Activated CD8-positive, alpha-beta T cell treated with anti-CD3 and anti-CD28 coated beads for 36 hours (primary cell): ENCODE measurements at places on chromosomes 5 and 9.

GRCh38 chr5:65790371-65791163 lies 68.6 kb downstream of the NLN start:
- peak; percentile 64 for DNase-seq

DNA sequence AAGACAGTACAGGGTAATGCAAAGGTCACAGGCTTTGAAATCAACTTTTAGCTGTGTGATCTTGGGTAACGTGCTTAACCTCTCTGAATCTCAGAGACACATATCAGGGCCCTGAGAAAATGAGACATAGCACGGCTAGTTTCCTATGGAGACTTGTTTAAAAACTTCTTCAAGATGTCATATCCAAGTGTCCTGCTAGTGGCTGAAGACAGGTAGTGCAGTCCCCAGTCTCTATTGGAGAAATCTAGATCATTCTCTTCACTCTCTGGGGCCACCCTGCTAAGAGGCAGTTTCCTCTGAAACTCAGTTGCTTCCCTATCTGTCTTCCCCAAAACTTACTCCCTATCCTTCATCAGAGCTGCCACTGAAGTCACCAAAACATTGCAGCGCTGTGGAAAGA lies 30.3 kb upstream of the GRXCR2 start:
- no peak for DNase-seq

DNA sequence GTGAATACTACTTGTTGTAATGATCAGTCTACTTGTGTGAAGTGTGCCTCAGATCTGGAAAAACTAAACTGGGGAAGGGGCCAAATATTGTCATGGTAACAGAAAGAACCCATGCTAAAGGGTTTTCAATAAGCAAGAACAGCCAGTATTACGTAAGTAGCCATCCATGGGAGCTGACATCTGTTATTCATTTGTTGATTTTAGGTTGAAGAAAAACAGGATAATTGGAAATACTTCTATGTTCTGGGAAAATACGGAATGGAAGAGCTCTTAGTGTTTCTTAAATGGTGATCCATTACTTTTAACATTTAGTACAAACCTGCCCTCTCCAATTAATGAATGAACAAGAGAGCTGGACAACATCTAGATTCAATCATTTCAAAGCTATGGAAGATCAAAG lies 485.8 kb downstream of the NTRK2 start:
- DNase-seq = no peak

GRCh38 chr5:9954869-9955268 lies 294.8 kb downstream of the ATPSCKMT start:
- DNase-seq = no peak

DNA sequence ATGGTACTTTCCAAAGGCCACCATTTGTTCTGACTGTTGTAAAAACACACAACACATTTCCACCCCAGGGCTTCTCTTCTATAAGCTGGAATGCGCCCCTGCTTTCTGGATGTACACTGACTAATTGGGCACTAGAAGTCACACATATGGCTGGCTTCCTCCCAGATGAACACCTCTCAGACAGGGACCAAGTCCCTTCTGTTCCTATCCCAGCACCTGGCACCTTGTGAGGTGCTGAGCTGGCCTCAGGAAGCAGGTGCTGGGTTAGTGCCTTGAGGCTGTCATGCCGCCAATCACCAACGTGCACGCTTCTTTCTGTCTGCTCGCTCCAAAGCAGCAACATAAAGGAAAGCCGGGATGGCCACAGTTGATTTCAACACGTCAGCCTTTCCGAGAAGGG lies 93.2 kb downstream of the FSTL4 start:
- no peak for DNase-seq

DNA sequence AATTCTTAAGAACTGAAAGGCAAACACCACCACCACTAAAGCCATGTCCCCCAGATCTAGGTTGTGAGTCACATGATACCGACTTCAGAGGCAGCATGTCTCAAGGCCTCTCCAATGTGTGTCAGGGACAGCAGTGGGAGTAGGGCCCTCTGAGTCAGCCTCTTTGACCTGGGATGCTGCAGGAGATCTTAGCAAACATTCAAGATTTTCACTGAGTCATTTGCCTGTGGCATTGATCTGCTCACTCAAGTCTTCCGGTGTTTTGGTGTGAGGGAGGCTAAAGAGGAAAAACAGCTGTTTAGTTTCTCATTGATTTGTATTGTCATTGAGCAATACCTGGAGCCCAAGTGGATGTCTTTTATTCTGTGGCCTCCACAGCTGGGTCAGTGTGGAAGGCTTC lies 36.1 kb downstream of the TMC1 start:
- peak; percentile 65 for DNase-seq

DNA sequence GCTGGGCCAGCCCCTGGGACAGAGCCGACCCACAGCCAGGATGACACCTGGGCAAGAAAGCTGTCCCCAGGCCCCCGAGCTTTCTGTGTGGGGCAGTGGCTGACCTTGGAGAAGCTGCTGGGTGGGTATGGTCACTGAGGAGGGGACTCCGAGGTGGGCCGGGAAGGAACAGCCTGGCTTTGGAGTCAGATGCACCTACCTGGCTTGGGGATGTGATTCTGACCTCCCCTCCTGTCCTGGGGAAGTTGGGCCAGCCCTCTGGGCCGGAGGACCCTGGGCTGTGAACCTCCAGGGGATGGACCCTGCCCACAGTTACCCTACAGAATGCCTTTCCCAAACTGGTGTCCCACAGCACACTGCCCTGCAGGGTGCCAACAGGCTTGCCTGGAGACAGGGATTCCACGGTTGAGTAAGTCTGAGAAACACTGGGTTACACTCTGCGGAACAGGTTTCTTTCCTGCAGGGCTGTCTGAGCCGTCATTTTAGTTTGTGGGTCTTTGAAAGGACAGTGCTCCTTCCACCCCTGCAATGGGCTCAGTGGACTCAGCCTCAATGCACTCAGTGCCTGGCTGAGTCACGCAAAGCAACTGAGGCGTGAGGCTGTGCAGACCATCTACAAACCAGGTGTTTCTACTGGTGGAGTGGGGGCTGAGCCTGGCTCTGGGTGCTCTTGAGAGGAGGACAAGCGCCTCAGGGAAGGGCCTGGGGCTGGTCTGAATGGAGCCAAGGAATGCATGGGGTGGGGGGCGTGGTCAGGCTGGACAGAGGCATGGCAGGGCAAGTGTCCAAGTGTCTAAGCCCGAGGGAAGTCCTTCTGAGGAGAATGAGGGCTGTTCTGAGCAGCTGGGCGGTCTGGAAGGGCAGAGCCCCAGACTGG lies 41.3 kb upstream of the PHYKPL start:
- DNase-seq = no peak

- no peak for DNase-seq
Measured at GRCh38 chr9:73844135-73844534, 653.0 kb upstream of the RORB start.

- DNase-seq = no peak
Measured at GRCh38 chr5:150303660-150304386, 1.1 kb upstream of the ARSI start.

DNA sequence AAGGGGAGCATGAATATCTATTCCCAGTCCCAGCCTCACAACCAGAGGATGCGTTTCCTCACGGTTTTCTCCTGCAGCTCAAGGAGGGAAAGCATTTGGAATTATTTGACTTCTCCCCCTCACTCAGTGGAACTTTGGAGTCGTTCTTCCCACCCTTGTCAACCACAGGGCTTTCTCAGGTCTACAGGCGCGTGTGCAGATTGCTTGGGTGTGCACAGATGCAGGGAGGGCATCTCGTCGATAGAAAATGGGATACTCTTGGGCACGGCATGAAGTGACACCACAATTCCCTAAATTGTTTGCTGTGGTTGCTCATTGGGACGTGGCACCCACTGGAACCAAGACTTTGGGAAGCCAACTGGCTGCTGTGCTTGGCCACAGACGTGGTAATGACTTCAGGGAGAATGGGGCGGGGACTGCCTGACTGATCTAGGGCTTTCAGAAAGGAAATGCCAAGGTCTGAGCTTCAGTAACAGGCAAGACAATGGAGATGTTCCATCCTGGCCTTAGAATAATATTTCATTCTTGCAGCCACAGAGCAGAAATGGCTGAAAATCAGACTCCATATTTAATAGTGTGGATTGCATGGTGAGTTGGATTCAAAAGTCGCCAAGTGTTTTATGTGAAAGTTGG lies 12.2 kb upstream of the OBP2B start:
- DNase-seq = no peak

GRCh38 chr9:7376833-7377232 lies 422.7 kb downstream of the DMAC1 start:
- DNase-seq = no peak

DNA sequence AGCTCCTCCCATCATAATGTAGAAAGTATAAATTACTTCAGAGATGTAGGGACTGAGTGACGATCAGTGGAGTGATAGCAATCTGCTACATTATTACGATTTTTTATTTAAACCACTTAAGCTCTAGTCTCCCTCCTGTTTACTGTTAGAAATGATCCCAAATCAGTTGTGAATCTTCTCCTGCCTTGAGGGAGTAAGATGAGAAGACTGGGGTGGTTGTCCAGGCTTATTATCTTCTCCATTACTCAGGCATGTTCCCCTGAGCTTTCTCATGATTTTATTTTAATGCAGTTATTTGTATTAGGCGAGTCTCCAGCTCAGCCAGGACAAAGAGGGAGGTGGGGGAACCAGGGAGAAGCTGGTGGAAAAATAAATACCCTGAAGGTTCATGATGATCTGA lies 48.2 kb upstream of the CTNNA1 start:
- no peak for DNase-seq

DNA sequence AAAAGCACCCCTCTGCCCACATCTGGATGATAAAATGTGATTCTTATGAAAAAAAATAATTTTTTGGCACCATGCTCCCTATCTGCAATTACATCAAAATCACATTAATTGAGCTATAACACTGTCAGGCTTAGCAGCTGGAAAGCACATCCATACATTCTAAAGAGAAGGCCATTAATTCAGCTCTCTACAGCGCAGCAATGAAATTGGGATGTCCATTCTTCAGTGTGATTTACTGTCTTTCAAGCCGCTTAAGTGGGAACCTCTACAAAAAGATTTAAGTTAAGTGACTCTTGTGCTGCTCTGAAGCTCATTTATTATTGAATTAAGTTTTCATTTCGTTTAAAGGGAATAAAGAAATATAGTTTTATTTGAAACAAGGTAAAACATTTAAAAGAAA lies 171.3 kb downstream of the EBF1 start:
- no peak for DNase-seq

DNA sequence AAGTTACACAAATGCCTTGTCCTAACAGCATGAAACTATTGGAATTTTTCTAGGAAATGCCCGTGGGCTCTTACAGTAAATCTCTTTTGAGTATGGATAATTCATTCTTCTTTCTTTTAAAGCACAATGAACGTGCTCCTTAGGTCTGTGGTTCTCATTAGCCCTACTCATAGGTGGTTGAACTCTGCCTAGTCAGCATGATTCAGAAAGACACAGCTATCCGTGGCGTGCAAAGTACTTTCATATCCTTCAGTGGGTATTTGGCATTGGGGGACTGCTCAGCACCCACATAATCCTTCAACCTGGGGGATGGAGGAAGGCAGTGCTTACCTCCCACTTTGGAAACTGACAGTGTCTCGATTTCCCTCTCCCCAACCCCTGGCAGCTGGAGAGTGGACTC lies 462.0 kb upstream of the CLINT1 start:
- DNase-seq = no peak

GRCh38 chr9:115008536-115009270 lies 78.3 kb upstream of the TNFSF8 start:
- peak; percentile 38 for DNase-seq

DNA sequence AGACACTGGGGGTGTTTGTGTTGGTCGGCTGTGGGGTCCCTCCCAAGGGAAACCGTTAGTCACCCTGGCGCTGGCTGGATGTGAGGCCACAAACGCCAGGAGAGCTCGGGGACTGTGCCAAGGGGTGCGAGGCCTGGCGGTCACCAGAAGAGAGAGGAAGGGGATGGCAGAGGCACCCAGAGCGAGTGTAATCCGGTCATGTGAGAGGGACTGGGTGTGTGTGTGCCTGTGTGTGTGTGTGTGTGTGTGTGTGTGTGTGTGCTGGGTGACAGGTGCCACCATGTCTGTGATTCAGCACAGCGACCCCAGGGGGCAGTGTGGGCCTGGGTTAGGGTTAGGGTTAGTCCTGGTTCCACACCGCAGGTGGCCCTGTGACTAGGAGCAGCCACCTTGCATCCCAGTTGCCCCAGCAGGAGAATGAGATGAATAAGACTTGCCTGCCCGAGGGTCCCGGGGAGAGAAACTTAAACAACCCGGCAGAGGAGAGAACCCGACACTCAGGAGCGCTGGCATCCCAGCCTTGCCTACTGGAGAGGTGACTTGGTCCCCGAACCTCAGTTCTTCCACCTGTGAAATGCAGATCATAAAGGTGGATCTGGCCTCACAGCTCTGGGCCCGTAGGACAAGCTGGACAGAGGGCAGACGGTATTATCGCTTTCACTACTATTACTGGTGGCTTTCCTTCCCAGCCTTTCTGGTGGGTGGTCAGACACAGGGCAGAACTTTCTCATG lies 1.4 kb upstream of the ADAMTSL2 start:
- peak; percentile 87 for DNase-seq

- DNase-seq = no peak
Measured at GRCh38 chr5:74948031-74948546, 81.9 kb upstream of the FAM169A start.

DNA sequence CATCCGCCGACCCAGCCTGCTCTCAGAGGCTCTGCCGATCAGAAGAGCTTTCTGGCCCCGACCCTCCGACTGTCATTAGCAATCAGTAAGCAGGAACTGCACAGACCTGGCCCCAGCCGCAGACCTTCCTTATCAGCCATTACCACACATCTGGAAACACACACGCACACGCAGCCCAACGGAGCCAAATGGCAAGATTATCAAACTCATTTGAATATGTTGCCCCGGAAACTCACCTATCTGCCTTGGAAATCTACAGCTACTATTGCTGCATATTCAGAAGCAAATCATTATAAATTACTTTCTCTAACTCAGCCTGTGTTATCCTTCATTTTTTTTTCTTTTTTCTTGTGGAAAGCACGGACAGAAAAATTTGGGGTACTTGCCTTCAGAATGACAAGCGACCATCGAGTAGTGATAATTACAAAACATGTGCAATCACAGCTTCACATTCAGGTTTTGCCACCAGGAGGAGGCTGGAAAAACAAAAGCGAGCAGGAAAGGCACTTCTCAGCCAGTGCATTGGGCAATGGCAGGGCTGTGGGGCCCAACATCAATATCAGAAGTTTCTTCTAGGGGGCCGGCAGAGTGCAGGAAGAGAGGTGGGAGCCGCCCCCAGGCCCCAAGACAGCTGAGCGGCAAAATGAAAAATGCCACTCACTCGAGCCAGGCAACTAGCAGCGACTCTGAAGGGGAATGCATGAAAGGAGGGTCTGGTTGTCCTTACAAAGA lies 122.3 kb downstream of the VAV2 start:
- peak; percentile 76 for DNase-seq

- no peak for DNase-seq
Measured at GRCh38 chr9:38085308-38085707, 16.3 kb upstream of the SHB start.

DNA sequence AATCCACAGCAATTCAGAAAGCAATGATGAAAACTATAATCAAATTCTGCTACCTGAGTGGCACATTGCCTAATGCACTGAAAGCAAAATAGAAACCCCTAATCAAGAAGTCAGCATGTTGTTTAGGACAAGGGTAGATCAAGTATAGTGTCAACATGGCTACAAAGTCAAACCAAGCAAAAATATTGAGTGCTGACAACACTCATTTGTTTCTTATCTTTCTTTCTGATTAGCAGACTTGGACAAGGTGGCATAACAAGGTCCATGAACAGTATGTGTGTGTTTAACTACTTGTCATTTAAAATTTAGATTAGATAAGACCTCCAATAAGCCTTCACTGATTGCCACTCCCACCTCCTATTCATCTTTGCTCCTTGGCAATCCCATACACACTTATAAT lies 332.4 kb downstream of the KIAA0825 start:
- DNase-seq = no peak

GRCh38 chr9:127004946-127005769 lies 90.6 kb downstream of the RALGPS1 start:
- DNase-seq = peak; percentile 90
